ENCODE measurements at places on chromosomes 12 and 14.

DNA sequence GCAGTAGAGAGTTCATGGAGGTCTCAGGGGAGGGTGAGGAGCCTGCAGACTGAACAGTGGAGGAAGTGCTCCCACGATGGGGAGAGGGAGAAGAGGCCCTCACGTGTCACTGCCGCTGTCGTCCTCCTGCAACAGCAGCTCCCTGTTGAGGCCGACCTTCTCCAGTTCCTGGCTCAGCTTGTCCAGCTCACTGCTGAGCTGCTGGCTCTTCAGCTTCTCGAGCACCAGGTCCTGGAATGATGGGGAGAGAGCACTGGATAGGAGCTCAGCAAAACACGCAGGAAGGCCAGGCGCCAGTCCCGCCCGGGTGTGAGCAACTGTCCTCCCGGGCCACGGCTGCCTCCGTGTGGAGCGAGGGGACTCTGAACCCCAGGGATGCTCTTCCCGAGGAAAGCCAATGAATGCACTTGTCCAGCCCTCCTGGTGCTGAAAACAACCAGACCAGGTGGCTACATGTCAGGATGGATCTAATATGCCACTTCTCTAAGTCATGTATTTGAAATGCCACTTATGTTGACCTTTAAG, 65.3 kb upstream of the GPR68 start:
- no peak for DNase-seq

DNA sequence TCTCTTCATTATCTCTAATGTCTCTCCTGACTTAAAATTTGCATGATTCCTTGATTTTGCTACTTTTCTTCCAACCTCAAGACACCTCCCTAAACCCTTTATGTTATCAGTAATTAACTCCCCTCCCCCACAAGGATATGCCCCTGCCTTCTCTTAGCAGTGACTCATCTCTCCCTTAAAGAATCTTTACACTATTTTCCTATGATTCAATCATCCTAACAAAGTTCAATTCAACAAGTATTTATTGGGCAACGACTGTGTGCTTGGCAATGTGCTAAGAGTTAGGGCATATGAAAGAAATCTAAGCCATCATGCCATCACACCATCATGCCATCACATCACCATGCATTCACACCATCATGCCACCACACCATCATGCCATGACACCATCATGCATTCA, 80.1 kb downstream of the ANO2 start:
- no peak for DNase-seq

GRCh38 chr14:89603938-89604480, 187.0 kb upstream of the FOXN3 start:
- no peak for DNase-seq

DNA sequence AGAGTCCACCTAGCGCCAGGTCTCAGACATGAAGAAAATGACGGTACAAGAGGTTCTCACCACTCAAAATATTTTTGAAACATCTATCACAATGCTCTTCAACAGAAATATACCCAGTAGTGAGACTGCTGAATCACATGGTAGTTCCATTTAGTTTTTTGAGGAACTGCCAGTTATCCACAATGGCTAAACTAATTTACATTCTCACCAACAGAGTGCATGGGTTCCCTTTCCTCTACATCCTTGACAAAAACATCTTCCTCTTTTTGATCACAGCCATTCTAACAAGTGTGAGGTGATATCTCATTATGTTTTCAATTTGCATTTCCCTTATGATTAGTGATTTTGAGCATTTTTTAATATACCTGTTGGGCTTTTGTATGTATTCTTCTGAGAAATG, 5.7 kb upstream of the GPR65 start:
- no peak for DNase-seq

DNA sequence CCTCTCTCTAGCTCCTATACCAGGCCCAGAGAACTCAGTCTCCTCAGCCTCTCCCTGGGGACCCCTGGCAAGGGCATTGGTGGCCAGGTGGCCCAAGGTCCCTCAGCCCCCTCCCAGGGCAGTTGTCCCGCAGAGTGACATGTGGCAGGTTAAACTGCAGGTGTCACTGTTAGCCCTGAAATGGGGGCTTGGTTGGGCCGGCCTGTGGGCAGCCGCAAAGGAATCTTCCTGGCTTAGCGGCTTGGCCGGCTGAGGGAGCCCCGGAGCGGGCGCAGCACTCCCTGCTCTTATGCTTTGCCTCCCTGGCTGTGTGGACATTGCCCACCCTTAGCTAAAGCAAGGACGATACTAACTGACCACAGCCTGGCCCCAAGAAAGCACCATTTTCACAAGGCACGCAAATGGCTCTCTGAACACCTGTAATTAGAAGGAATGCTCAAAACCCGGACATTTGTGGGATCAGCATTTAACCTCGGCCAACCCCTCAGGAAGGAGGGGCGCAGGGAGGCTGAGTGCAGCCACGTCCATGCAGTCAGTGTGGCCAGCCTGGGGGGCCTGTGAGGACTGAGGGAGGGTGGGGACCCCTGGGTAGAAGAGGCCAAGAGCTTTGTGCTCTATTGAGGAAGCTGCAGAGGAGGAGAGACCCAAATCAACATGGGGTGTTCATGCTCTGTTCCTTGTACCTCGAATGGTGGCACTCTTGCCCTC, 82.2 kb downstream of the PAPOLA start:
- DNase-seq, result peak; percentile 27

DNA sequence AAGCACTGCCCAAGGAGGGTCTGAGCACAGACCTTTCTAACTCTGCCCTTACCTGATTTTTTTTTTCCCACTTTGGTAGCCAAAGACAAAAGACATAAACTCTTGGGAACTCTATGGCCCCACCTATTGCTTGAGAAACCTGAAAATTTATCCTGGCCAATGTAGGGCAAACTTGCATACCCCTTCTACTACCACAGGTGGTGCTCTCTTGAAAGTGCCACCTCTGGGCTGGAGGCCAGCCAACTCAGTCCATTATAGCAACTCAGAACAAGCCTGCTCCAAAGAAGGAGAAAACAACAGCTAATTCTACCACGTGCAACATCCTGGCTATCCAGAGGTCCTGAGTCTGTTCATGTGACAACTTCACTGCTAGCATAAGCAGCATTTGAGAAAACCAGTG, 55.7 kb upstream of the ABCD2 start:
- DNase-seq, result no peak

DNA sequence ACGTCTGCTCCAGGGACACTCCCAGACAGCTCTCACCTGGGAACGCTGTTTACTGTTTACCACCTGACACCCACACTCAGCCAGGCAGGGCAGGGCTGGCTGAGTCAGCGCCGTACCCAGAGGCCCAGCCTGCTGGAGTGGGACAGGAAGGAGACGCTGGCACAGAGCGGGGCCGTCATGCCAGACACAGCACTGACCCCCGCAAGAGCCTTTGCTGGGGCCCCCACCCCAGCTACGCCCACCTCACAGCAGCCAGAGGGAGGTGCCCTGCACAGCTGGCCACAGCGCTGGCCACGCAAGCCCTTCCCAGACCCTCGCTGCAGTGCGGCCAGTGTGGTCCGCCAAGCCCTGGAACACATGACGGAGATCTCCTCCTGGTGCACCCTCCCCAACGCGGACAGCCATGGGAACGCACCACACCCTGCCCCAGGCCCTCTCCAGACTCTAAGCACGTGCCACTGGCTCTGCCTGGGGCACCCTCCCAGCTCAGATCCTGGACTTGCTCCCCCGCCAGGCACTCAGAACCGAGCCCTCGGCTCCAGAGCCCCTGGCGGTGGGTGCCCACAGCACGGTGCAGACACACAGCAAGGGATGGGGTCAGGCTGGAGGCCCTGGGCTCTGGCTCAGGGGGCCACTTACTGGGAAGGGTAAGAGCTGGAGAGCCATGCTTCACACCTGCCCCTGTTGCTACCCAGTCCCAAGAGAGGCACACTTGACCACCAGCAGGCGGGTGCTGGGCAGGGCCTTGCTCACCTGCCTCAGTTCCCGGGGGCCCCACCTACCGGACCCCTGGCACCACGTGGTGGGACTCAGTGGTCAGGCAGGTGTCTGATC, 5.7 kb downstream of the AHNAK2 start:
- DNase-seq, result no peak

DNA sequence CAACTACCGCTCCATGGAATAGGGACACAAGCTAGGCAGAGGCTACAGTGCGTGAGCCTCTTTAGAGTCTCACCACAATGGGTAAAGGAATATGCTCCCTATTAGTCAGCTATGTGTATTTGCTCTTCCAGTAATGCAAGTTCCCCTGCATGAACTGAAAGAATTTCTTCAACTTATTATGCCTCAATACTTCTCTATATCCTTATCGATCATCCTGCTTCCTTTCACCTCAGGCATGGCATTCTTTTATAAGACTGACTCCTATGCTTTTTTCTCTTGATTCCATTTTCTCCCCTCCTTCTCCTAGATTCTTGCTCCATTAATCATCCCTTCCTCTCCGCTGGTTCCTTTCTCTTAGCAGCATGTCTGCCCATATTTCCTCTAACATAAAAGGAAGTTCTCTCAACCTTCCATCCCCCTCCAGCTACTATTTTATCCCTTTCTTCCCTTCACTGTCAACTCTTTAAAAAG, 94.5 kb upstream of the CPM start:
- DNase-seq, result no peak

GRCh38 chr14:87497301-87497700, 495.7 kb downstream of the GALC start:
- no peak for DNase-seq

GRCh38 chr12:111211910-111212757, 156.8 kb downstream of the PHETA1 start:
- DNase-seq, result no peak

DNA sequence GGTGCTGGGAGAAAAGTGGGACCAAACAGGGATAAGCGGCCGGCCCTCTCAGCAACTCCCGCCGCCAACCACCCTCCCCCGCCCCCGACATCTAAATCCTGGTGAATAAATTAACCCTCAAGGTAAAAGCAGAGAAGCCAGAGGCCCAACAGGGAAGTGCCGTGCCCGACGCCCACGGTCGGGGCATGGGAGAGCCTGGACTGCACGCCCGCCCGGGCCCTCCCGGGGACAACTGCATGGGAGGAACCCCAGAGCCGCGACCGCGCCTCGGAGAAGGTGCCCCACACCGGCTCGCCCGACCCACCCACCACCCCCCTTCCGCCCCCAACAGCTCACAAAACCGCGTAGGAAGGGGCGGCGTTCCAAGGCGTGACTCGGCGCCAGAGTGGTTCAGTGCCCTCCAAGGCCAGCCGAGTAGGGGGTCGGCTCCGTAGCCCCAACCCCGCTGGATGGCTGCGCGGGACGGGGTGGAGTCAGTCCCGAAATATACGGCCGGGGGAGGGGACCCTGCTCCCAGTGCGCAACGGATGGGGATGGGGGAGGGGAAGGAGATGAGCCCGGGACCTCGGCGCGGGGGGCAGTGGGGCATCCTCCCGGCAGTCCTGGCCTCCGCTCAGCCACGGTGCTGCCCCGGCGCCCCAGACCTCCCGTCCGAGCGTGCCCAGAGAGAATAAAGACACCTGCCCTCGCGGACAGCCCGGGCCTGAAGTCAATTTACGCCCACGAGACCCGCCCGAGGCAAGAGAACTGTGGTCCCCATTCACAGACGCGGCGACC, 732 bp downstream of the SLC25A29 start:
- DNase-seq, result no peak

GRCh38 chr12:115871714-115872113, 405.8 kb downstream of the MED13L start:
- peak; percentile 29 for DNase-seq

- DNase-seq, result no peak
These were observed 429.4 kb upstream of the LMO3 start for GRCh38 chr12:17035372-17035771.

DNA sequence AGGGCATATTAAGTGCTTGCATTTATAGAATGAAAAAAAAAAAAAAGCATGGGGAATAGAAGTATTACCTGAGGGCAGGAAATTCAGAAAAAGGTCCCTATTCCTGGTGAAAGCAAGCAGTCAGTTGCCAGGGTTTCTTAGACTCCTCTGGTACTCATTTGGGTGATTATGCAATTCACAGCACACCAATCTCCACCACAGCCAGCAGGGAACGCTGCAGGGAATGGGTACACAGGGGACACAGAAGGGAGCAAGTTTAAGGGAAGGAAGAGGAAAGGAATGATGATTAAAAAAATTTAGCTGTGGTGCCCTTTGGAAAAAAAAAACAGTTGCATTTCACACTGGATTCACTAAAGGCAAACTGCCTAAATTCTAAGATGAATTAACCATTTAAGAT, 14.2 kb downstream of the BLTP3B start:
- no peak for DNase-seq

DNA sequence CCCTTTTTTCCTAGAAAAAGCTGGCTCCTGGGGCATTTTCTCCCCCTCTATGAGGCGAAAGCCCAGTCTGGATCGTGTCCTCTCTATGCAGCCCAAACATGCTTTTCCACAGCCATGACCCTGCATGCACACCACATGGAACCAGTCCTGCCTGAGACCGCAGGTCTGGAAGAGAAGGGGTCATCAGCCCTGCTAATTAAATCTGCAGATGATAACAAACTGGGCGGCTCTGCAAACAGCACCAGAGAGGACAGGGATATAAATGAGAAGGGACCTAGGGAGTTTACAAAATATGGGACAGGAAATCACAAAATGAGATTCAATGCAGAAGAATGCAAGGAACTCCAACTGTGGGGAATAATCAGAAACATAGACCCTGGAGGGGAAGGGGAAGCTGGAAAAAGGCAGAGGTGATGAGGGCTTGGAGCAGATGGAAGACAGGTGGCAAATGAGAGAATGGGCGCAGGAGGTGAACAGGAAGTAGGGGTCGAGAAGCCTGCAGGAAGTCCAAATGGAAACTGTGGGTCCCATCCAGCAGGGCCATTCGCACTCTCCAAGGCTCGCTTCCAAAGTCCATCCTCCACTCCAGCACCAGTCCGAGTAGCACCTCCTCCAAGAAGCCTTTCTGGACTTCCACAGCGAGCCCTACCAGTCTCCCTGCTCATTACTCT, 76.3 kb downstream of the ANO2 start:
- no peak for DNase-seq

DNA sequence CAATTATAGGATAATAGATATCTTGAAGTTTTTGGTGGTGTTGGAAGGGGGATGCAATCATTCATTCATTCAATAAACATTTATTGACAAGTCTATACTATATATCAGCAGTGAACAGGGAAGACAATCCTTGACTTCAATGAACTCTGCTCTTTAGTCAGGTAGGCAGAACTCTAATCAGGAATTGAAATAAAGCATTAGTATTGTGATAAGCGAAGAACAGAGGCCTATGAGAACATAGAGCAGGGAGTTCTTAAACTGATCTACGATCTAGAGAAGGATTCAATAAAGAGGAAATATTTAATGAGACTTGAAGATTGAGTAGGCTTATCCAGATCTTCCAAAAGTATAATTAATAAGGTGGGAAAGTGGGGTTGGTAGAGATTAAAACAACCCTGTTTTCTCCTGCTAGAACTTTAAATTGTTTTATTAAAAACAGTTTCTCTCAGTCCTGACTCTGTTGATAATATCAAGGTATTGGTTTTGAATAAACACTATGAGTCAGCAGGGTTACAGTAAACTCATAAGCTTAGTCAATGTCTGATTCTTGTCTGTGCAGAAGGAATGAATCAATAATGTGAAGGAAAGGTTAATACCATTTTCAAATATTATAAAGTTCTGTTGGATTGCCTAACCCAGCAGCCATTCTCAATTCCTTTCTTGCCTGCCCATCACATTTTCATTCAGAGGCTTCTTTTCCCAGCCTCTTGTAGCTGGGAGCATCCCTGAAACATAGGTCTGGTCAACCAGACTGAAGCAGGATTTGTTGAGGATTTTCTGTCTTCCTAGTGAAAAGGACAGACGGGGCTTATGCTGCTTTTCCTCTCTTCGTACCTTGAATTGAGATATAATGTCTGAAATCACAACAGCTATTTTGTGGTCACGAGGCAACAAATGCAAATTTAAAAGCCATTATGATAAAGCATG, 38.9 kb upstream of the KTN1 start:
- DNase-seq, result no peak

GRCh38 chr12:66120477-66120876, 10.1 kb downstream of the LLPH start:
- DNase-seq, result no peak
